BE2C (cell line): ENCODE measurements at places on chromosomes 5 and 9.
A peak's percentile ranks its signal among the peaks of the same experiment; 100 is the strongest.

DNA sequence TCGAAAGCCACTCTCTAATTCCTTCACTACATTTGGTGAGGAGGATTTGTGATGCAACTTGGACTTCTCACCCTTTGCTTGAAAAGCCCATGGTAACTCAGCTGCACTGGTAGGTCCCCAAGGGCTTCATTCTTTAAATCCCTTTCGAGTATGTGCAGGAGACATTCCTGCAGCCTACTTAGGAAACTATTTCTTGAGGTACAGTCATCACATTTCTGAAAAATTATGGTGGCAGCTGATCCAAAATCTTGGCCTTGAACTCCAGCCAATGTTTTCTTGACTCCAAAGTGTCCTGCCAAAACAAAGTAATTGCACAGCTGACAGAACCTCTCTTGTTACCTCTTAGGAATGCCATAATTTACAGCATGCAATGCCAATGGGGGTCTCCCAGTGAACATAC, 99.7 kb downstream of the NPR3 start:
- DNase-seq, result no peak

GRCh38 chr5:55171471-55171870, 1.5 kb downstream of the CDC20B start:
- no peak for DNase-seq

DNA sequence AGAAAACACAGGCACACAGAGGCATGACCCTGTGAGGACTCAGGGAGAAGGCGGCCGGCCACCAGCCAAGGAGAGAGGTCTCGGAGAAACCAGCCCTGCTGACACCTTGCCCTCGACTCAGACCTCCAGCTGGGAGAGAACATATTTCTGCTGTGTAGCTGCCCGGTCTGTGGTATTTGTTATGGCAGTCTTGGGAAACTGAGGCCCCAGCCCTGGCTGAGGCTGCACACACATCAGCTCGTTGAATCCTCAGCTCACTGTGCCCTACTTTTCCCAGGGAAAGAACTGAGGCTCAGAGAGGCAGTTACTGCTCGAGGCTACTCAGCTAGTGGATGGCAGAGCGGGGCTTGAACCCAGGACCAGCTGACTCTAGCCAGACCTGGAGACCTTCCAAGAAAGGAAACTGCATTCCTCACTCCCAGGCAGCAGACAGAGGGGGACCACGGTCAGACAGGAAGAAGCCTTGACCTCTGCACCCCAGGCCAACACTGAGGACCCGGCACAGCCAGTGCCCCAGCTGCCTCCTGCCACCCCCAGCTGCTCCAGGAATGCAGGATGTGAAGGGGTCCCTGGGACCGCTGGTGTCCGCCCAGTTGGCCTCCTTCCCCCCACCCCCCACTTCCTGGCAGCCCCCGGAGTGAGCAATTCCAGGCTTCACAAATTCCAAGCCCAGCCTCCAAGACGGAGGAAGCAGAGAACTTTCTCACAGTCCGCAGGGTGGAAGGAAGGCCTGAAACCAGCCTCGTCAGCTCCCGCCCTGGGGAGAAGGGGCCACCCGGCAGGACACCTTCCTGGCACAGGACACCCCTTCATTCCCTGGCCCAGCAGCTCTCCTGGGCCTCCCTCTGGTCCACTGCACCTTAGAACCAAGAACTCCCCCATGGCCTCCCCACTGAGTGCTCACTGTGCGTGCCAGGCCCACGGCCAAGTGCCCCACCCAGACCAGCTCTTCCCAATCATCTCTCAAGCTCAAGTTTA, 69.9 kb downstream of the LRSAM1 start:
- DNase-seq, result no peak

GRCh38 chr9:120284821-120285220, 295.1 kb downstream of the CDK5RAP2 start:
- no peak for DNase-seq

- no peak for DNase-seq
Measured at GRCh38 chr9:126055381-126055985, 271.1 kb upstream of the MVB12B start.

- no peak for DNase-seq
Measured at GRCh38 chr9:125984461-125984860, 237.3 kb downstream of the PBX3 start.

DNA sequence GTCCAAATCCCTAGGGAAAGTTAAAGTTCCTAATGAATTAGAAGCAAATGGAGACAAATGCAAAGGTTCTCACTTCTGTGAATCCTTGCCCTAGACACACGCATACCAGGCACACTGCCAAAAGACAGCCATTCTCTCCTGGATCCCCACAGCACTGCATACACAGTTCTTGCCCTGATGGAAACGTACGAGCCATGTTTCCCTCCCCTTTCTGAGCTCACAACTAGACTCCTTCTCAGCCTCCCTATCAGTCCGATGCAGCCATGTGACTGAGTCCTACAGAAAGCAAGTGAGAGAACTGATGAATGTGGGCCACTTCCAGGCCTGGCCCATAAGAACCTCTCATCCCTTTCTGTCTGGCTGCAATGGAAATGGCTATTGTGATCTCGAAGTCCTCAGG, 92.0 kb downstream of the ZNF608 start:
- peak; percentile 39 for DNase-seq

GRCh38 chr5:176700239-176700847, 53.1 kb downstream of the TSPAN17 start:
- peak; percentile 77 for DNase-seq

GRCh38 chr9:5437254-5438216, at the start of gene PLGRKT:
Gene PLGRKT, minus strand, starts transcription at chr9:5437925. Its CDS starts 5,948 bp downstream, at chr9:5431977.
- DNase-seq, result peak; percentile 91

GRCh38 chr9:130111786-130112537, 58.3 kb downstream of the GPR107 start:
- peak; percentile 61 for DNase-seq

GRCh38 chr5:119745976-119746375, 116.6 kb downstream of the FAM170A start:
- DNase-seq, result no peak

- DNase-seq, result no peak
Measured at GRCh38 chr5:111235635-111236034, 11.5 kb downstream of the CAMK4 start.

DNA sequence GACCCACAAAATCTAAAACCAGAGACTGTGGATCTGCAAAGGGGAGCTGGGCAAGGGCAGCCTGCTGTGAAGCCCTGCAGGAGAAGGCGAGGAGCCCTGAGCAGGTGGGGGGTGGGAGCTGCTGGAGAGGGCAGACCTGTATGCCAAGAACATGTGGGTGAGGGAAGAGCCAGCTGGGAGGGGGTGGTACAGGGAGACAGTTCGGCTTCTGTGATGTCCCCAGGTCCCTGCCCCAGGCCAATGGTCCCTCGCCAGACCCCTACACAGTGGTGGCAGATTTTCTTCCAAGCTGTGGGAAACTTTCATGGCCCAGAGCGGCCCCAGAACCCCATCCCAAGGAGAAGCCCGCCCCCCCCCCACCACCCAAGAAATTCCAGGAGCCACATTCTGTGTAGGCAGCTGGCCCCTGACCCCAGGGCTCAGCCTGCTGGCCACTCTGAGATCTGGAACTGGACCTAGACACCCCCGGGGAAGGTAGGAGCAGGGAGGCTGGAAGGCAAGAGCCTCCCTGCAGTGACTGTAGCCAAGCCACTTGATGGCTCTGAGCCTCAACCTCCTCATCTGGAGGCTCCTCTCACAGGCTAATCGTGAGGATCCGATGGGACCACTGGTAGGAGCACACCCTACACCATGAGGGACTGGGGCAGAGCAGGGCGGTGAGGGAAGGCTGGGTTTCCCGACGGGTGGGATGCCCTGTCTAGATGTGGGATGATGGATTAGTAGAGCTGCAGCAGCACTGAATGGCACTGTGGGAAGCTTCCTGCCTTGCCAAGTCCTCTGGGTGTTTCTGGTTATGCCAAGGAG, 22.6 kb upstream of the CSF1R start:
- DNase-seq, result peak; percentile 8

GRCh38 chr5:33762859-33763258, 128.9 kb downstream of the ADAMTS12 start:
- DNase-seq, result no peak

DNA sequence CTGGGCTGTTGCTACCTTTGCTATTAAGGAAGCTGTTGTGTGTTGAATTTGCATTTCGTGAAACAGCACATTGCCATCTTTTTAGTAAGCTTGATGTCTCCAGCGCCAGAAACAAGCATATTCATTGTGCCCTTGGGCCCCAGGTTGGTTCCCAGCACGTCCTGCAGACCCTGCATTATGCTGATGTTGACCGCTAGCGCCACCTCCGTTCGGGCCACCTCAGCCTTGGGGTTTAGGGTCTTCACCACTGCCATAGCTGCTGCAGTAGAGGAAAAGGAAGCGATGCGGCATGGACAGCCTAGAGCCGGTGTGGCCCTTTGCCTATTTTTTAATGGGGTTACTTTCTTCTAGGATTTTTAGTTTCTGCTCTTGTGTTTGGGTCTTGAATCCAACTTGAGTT, 23.8 kb upstream of the OTULIN start:
- DNase-seq, result no peak

GRCh38 chr5:143952809-143953208, 140.8 kb downstream of the HMHB1 start:
- no peak for DNase-seq

- DNase-seq, result no peak
Measured at GRCh38 chr9:133576031-133576874, 32.9 kb downstream of the FAM163B start.

- DNase-seq, result no peak
Measured at GRCh38 chr5:76714751-76715485, 1.0 kb upstream of the F2R start.

DNA sequence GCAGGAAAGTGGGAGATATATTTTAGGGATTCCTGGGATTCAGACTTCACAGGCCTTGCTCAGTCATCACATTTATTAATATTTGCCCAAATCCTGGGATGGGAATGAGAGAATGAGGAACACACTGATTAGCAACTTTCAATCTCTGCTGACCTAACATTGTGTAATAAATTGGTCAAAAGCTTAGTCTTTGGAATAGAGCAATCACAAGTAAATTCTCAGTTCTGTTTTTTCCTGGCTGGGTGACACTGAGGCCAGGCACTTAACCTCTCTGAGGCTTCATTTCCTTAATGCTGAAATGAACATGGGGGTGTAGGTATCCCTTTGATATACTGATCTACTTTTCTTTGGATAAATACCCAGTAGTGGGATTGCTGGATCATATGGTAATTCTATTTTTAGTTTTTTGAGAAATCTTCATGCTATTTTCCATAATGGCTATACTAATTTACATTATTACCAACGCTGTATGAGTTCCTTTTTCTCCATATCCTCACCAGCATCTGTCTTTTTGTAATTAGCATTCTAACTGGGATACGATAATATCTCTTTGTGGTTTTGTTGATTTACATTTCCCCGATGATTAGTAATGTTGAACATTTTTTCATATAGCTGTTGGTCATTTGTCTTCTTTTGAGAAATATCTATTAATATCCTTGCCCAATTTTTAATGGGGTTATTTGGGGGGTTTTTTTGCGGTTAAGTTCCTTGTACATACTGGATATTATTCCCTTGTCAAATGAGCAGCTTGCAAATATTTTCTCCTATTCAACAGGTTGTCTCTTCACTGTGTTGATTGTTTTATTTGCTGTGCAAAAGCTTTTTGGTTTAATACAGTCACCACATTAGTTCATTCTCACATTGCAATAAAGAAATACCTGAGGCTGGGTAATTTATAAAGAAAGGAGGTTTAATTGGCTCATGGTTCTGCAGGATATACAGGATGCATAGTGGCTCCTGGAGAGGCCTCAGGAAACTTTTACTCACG, 36.8 kb upstream of the NIPBL start:
- no peak for DNase-seq

GRCh38 chr5:134124289-134125038, 10.0 kb downstream of the TCF7 start:
- DNase-seq, result no peak

- no peak for DNase-seq
Measured at GRCh38 chr9:14783358-14783757, 60.8 kb upstream of the CER1 start.

DNA sequence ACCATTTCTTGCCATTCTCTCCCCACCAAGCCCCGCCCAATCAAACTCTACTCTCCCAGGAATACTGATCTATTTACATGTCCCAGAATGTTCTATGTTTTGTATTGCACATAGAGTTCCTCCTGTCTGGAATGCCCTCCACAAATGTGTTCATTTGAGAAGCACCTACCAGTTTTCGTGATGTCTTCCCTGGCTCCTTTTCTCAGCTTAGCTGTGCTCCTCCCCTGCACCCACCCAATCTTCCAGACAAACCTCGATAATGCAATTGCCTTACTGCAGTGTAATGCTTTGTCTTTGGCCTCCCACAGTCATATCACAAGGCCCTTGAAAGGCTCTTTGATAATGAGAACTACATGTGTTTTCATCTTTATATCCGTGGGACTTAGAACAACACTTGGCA, 214.5 kb upstream of the ANKRD55 start:
- DNase-seq, result no peak

DNA sequence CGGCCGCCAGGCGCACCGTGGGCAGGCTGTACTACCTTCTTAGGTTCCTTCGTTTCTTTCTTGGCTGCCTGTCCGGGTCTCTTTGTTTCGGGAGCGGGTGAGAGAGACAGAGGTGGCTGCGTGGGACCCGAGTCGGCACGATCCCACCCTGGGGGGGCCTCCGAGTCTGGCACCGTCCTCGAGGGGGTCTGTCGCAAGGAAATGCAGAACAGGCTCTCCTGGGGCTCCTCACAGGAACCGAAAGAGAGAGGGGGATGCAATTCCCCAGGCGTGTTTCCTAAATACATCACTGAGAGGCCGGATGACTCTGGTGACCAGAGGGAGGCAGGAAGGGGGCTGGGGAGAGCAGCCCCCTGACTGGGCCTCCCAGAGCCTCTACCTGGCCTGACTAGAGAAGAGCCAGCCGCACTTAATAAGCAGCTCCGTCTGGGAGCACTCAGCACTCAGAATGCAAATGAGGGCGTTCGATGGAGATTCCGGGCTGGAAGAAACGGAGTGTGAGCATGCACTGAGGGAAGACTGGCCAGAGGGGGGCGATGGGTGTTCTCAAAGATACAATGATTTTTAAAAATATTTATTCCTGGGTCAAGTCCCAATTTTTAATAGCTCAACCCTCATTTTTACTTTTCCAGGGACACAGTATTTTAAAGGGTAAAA, 11.7 kb upstream of the INPP5E start:
- DNase-seq, result no peak

- no peak for DNase-seq
Measured at GRCh38 chr5:174175716-174176268, 130.3 kb downstream of the NSG2 start.
